Stimulated activated CD4-positive, alpha-beta T cell treated with anti-CD3 and anti-CD28 coated beads, TNF-alpha, amount 100 ng/mL, for 1 hour (primary cell): ENCODE measurements at places on chromosomes 11 and 22.

DNA sequence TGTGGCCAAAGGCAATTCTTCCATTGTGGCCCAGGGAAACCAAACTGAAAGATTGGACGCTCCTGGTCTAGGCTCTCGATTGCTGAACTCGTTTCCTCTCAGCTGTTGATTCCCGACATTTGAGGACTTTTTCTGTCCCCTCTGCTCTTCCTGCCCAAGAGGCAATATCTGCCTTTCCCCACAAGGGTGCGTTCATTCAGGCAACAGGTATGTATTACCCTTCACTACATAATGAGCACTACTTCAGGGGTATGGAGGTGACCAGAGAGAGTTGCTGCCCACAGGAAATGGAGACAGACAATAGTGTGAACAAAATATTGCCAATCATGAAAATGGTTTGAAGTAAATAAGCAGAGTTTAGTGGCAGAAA is 8.2 kb downstream of the PTH start:
- no peak for DNase-seq

- DNase-seq = no peak
These were observed 91.3 kb upstream of the AMOTL1 start for GRCh38 chr11:94676814-94677213.

DNA sequence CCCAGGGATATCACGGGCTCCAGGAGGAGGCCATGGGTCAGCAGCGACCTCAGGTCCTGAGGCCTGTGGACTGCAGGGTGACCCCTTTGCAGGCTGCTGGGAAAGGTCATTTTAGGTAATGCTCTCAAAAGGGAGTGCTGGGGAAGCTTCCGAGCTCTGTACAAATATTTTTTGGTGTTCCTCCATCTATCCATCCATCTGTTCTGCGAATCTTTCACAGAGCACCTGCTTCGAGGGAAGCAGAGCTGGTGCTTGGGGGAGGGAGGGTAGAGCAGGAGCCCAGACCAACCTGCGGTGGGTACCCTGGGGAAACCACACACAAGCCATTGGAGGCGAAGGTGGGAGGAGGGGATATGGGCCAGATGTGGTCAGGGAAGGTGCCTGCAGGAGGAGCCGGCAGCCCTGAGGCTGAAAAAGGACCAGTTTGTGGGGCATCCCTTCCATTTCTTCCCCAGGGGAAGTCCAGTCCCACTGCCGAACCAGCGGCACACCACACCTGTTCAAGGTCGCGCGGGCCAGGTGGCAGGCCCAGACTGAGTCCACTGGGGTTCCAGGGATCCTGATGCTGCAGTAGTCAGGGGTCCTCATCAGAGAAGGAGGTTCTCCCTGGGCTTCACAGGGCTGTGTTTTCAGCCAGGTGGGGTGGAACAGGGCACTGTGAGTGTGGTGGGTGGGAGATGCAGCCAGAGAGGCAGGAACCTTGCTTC is 13.1 kb downstream of the GNAZ start:
- DNase-seq = no peak

GRCh38 chr22:43821606-43822425 is 9.7 kb upstream of the EFCAB6 start:
- DNase-seq = no peak

- DNase-seq = no peak
These were observed 67.7 kb downstream of the THAP12 start for GRCh38 chr11:76313271-76313670.

DNA sequence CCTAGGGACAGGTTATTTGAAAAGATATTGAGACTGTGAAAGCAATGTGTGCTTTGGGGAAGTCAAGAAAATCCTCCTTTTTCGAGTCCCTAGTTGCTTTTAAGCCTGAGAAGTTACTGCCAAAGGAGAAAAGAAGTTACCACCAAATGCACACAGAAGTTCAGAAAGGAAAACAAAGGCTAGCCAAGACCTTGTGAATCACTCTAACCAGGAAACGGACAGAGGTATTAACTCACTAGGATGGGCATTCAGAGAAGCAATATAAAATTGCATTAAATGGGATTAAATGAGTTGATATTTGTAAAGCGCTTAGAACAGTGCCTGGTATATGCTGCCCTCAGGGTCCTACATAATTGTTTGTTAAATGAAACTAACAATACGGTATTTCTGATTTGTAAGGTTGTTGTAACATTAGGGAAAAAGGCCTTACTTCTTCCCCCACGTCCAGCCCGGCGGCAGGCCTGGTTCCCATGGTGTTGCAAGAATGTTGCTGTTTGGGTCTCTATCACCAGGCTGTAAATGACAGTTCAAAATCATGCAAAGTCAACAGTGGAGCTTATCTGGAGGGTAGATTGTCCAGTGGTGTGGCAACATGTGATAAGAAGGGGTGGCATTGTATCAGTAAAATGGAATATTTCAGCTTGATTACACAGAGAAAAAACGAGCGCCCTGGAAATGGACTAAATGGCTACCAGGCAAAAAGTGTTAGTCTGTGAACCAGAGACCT is 7.1 kb downstream of the TMA7B start:
- DNase-seq = no peak

GRCh38 chr22:39563571-39564428 is 6.8 kb upstream of the CACNA1I start:
- DNase-seq = no peak

- no peak for DNase-seq
These were observed 375.4 kb downstream of the DDX10 start for GRCh38 chr11:109040303-109040702.

DNA sequence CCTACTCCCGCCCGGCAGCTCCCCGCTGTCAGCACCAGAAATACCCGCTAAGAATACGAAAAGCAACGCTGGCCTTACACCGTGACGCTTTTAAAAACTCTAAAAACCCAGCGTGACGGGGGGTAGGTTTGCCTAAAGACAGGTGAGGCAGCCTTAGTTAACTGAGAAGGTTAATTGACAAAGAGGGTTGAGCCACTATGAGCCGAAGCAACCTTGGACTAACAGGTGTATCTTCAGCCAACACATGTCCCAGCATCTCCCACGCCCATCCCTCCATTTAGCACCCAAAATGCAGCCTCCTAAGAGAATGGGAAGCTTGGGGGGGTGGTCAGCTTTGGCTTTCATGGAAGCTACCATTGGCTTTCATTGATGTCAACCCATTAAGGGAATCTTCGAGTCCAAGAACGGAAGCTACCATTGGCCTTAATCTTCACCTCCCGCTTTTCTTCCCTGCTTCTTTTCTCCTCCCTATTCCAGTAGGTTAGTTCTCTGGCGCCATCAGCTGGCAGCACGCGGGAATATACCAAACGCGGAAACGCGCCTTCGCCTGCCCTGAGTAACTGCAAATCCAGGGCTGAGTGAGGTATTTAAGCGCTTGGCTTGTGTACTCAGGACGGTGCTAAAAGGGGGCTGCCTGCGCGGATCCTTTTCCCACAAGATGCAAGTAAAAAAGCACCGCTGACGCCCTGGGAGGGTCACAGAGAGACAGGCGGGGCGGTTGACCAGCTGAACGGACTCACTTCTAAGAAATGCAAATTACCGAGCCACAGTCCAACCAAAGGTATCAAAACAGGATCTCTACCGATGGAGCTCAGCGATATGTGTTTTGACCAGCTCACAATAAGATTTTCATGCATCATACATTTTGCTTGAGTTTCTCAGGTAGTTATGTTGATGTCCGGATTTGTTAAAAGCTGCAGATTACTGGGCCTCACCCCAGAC is 38.5 kb upstream of the GLYATL1 start:
- DNase-seq = no peak

GRCh38 chr22:46390652-46391301 is 55.3 kb downstream of the TRMU start:
- DNase-seq = no peak

DNA sequence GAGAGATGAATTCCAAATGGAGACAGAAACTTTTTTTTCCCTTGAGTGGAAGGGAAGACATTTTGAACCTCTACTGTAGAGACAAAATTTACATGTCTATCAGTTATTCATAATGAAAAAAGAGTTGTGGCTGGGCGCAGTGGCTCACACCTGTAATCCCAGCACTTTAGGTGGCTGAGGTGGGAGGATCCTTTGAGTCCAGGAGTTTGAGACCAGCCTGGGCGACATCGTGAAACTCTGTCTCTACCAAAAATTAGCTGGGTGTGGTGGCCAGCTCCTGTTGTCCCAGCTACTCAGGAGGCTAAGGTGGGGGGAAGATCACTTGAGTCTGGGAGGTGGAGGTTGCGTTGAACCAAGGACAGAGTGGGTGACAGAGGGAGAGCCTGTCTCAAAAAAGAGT is 4.1 kb downstream of the EED start:
- DNase-seq = no peak

DNA sequence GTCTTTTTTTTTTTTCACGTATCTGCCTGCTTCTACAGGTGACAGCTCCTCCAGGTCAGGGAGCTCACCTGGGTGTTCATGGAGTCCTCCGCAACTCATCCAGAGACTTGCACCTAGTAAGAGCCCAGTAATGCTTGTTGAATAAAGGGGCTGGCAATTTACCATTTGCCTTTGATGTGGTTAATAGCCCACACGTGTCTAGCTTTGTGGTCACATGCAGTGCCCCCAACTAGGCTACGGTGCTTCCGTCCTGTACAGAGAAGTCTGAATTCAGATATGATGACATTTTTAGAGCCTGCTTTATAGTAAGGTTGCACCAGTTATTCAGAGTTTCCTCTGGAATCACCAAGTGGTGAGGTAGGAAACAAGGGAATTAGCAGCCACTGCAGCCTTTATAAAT is 199.4 kb upstream of the MTMR2 start:
- DNase-seq = no peak

GRCh38 chr11:95242091-95242844 is 11.3 kb upstream of the SESN3 start:
- no peak for DNase-seq

GRCh38 chr11:33530815-33531214 is 169.8 kb downstream of the C11orf91 start:
- DNase-seq = no peak

GRCh38 chr11:11663907-11664306 is 42.1 kb upstream of the GALNT18 start:
- no peak for DNase-seq

- no peak for DNase-seq
These were observed 15.2 kb downstream of the CCDC157 start for GRCh38 chr22:30371981-30372380.

GRCh38 chr22:31378123-31378522 is 21.3 kb upstream of the DRG1 start:
- DNase-seq = no peak

DNA sequence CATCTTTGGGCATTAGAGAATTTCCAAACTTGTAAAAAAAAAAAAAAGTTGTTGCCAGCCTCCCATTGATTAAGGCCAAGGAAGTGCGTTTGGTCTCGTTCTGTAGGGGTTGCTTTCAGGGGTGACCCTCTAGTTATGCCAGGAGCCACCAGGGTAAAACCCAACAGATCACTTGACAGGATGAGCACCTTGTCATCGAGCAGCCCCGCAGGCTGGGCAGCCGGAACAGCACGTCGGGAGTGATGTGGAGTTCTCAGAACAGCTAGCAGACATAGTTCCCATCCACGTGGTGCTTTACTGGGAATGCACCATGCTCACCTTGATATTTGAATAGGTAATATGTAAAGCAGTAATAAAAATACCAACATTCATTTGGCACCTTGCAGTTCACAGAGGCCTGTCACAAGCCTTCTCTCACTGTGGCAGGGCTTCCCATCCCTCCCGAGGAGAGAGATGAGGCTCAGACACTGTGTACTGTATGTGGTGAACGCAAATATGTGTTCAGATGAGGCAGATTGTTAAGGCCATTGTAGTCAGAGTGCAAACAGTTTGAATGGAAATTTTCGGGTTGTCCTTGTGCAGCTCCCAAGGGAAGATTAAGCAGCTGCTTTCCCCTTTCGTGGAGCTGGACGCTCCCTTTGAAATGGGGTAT is 70.9 kb upstream of the SORL1-AS1 start:
- no peak for DNase-seq

DNA sequence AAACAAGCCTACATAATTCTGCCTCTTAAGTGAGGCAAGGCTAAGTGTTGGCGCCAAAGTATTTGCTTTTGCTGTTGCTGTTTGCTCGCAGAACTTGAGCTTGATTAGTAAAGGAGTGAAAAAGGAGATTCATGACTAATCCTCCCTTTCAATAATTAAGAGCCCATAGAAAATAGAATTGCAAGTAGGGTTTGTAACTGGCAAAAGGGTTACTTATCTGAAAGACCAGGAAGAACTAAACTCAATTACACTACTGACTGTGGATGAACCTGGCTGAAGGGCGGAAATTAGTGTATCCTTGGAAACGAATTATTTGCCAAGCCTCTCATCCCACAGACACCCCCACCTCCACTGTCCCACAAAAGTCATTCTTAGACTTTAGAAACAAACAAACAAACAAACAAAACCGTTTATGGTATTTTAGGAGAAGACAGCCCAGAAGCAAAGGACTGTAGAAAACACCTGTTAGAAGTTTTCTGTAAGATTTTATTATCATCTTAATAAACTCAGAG is 411 bp upstream of the EXPH5 start:
- DNase-seq = no peak

DNA sequence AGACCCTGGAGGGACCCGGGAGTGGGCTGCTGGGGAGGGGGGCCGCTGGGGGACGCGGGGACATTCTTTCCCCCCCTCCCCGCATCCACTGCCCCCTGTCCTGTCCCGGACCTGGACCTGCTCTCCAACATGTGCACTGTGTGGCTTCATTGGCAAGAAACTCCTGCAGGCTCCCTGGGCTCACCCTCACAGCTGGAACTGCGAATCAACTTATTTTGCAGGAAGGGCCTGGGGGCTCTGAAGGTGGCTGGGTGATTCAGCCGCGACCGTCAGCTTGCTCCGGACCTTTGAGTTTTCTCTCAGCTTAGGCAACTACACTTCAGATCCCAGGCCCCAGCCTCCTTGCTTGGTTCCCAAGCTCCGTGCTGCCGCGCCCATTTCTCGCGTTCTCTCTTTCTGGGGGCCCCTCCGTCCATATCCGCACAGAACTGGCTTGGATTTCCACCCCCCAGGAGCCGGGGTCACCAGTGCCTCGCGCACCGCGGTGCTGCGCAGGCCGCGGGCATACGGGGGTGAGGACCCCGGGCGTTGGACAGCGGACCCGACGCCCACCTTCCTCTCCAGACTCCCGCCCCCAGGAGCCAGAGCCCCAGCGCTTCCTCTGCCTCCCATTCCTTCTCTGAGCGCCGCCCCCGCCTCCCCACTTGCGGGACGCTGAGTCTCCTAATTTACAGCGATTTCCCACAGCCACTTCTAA is 471 bp upstream of the AHNAK start:
- DNase-seq = no peak

DNA sequence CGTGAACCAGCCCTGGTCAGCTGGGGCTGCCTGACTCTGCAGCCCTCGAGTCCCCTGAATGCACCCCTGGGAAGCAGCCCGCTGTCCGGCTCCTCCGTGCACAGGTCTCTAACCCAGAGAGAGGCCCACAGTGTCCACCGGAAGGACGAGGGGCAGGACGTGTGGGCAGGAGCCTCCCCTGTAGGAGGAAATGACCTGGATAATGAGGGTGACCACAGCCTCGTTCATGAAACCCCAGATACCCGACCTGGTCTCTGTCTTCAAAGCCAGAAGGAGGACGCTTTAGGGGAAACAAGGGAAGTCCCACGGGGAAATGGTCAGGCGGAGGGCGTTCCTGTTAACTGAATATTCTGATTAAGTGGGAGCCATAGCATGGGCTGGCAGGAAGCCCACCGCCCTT is 23.3 kb downstream of the LIF start:
- DNase-seq = no peak
